ENCODE measurements at places on chromosomes 2 and 18.

- no peak for DNase-seq
These were observed 237.2 kb upstream of the ETAA1 start for GRCh38 chr2:67159929-67160328.

DNA sequence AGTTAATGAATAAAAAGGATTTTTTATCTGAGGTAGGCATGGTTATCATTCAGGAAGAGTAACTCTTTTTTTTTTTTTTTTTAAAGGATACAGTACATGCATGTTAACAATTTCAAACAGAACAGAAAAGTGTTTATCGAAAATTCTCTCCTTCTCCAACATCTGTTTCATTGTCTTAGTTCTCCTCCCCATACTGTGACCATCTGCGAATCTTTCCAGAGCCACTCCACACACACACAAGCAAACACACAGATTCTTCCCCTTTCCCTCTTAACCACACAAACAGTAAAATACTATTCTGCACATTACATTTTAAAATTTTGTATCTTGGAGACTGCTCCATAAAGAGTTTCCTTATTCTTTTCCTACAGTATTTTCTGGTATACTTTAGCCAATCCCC lies 38.0 kb downstream of the NPC1 start:
- no peak for DNase-seq

GRCh38 chr2:98300141-98300874 lies 45.9 kb upstream of the CNGA3 start:
- DNase-seq = no peak

DNA sequence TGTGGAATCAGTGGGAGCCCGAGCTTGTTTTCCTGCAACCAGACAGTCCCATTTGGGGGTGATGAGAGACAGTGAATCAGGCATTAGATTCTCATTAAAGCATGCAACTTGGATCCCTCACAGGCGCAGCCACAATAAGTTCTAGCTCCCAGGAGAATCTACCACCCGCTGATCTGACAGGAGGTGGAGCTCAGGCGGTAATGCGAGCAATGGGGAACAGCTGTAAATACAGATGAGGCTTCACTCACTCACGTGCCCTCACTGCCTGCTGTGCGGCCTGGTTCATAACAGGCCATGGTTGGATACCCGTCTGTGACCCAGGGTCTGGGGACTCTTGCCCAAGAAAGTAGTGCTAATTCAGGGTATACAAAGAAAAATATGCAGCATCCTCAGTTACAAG lies 144.8 kb upstream of the RGPD4 start:
- no peak for DNase-seq

DNA sequence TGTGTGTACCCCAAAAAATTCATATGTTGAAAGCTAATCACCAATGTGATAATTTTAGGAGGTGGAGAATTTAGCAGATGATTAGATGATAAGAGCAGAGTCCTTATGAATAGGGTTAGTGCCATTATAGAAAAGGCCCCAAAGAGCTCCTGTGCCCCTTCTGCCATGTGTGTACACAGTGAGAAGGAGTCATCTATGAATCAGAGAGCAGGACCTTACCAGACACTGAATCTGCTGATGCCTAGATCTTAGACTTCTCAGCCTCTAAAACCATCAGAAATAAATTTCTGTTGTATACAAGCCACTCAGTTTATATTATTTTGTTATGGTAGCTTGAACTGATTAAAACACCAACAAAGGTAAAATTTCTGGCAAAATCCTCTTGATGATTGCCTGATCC lies 560.0 kb upstream of the CDH2 start:
- no peak for DNase-seq

GRCh38 chr2:130328710-130329109 lies 14.0 kb upstream of the IMP4 start:
- DNase-seq = no peak

DNA sequence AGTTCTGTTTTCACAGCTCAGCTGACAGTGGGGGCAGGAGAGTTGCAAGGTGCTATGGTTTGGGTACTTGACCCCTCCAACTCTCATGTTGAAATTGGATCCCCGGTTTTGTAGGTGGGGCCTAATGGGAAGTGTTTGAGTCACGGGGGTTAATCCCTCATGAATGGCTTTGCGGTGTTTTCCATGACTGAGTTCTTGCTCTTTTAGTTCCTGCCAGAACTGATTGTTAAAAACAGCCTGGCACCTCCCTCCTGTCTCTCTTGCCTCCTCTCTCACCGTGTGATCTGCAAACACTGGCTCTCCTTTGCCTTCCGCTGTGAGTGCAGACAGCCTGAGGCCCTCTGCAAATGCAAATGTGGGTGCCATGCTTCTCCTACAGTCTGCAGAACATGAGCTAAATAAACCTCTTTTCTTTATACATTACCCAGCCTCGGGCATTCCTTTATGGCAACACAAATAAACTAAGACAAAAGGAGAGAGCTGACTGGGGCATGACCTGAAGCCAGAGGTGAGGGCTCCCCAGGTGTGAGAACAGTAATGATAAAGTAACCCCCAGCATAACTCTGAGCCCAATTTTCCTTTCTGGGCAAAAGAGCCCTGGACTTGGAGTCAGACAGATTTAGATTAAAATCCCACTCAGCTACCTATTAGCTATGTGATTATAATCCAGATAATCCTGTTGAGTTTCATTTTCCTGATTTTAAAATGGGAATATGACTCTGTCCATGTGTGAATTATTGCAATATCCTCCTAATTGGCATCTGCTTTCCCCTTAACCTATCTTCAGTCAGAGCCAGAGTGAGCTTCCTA lies 64.9 kb upstream of the CAPN13 start:
- no peak for DNase-seq

GRCh38 chr18:59377613-59378337 lies 18.7 kb upstream of the LMAN1 start:
- no peak for DNase-seq

GRCh38 chr18:2683055-2683454 lies 27.5 kb downstream of the SMCHD1 start:
- no peak for DNase-seq

- DNase-seq = no peak
These were observed 46.5 kb downstream of the ATIC start for GRCh38 chr2:215358312-215358845.

- no peak for DNase-seq
These were observed 76.4 kb upstream of the CNGA3 start for GRCh38 chr2:98269830-98270229.

GRCh38 chr2:40554665-40555294 lies 102.9 kb upstream of the SLC8A1 start:
- DNase-seq = no peak

GRCh38 chr2:219430633-219431615 lies 3.7 kb upstream of the SPEG start:
- no peak for DNase-seq

DNA sequence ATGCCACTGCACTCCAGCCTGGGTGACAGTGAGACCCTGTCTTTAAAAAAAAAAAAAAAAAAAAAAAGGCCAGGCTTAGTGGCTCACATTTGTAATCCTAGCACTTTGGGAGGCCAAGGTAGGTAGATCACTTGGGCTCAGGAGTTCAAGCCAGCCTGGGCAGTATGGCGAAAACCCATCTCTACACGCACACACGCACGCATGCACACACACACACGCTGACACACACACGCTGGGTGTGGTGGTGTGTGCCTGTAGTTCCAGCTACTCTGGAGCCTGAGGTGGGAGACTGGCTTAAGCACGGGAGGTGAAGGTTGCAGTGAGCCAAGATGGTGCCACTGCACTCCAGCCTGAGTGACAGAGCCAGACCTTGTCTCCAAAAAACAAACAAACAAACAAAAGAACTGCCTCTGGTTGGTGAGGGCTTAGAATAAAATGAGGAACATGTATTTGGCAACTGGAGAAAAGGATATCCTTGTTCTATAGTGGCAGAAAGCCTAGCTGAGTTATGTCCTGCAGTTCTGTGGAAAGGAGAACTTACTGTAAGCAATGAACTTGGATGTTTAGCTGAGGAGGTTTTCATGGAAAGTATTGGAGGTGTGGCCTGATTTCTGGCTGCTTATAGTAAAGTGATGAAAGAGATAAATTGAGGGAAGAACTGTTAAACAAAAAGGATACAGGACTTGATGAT lies 34.0 kb downstream of the HAT1 start:
- DNase-seq = no peak

DNA sequence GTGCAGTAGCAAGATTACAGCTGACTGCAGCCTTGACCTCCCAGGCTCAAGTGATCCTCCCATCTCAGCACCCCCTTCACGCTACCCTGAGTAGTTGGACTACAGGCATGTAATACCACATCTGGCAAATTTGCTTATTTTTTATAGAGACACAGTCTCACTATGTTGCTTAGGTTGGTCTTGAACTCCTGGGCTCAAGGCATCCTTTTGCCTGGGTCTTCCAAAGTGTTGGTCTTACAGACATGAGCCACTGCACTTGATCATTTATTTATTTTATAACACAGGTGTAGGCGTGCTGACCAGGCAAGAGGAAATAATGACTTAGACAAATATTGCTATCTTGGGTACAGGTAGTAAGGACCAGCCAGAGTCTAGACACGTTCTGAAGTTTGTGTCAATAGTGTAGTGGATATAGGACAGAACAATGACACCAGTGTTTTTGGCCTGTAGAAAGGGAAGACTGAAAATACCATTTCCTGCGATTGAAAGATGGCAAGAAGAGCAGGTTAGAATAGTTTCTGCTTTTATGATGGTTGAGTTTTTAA lies 71.0 kb upstream of the THUMPD2 start:
- no peak for DNase-seq

DNA sequence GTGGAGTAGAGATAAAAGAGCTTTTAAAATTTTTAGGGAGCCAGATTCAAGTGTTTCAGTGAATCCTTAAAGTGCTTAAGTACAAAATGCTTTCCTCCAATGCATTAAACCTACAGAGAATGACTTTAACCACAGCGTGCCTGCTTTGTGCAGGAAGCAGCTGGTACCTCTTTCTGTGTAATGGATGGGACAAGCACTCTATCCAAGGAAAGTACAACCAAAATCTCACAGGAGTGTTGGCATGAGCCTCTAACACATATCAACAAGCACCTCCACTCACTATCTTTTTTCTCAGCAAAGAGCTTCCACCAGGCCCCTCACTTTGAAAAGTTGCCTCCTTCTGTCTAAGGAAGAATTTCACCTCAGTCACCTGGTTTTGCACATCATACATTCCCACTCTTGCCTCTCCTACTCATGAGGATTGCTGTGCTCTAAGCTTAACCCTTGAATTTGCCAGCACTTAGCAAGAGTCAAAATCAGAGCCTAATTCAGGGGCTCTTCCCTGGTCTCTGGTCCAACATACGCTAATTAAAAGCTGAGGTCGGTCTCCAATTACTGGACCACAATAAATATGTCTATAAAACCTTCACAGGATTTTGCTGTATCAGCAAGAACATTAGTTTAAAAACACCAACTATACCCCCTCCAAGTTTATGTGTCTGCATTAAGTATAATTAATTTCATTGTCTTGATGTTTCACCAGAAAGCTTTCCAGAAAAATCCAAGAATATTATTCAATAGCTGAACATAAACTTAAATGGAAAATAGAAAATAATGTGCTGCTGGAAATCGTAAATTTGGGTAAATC lies 68.9 kb downstream of the ZNF521 start:
- DNase-seq = no peak

DNA sequence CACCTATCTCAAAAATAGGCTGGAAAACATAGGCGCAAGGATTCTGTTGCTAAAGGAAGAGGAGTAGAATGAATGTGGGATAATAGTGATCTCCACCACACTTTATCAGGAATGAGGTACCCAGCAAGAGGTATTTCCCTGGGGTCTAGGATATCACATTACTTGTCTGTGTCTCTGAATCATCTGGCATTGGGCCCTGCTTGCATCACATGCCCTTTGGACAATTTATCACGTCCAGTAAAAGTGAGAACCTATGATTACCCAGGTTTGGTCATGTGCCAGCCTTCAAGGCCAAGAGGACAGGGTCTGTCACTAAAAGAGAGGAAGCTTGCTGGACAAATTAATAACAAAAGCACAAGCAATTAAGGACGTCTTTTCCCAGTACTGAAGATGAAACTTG lies 11.4 kb upstream of the TRAPPC8 start:
- DNase-seq = no peak

- no peak for DNase-seq
These were observed 220.6 kb upstream of the LRRTM1 start for GRCh38 chr2:80525152-80525551.

DNA sequence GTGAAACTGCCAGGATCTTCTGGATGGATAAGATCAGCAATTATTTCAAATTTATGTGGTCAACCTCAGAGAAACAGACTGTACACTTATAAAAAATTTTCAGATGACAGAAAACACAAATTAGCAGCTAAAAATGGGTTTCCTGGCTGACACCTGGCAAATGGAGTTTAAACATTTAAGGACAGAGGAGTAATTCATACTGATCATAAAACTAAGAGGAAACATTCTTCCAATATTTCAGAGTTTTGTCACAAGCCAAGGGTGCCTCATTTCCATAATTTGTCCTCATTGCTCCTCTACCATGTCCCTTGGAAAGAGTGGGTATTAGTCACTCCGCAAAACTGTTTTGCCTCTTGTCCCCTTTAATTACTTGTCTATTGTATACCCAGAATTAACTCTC lies 70.2 kb downstream of the TMEFF2 start:
- DNase-seq = no peak

- DNase-seq = no peak
These were observed 85.5 kb downstream of the AGPS start for GRCh38 chr2:177478029-177478428.

DNA sequence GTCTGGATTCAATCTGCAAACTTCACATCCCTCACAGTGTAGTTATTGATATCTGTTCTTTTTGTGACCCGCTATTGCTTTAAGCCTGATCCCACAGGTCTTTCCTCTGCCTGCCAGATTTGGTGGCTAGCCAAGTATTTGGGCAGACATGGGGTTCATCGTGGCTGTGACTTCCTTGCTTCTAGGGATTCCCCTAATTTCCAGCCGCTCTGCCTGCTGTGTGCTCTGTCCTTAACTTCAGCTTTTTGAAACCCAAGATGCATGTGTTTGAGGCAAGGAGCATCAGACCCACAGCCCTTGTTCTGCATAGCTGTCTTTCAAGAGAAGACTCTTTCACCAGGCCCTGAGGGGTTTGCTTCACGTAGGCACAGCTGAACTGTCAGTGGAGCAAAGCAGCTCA lies 54.2 kb downstream of the NCAPH start:
- no peak for DNase-seq

GRCh38 chr18:5284808-5285207 lies 10.7 kb downstream of the ZBTB14 start:
- no peak for DNase-seq

GRCh38 chr2:120914839-120915521 lies 179.3 kb downstream of the GLI2 start:
- no peak for DNase-seq

- no peak for DNase-seq
These were observed 123.1 kb upstream of the STK17B start for GRCh38 chr2:196294516-196294909.
